ENCODE measurements at places on chromosomes 1 and 21. TPM values are rescaled to one million over a fixed set of nuclear protein-coding genes. Genes with fewer than 3 reads are reported as not detected.

Gene FMO2
- not detected for total RNA-seq

Gene LCE2B
- not detected for total RNA-seq

Gene LYPLAL1
- 22.0 TPM for total RNA-seq

Gene WNT4
- 0.44 TPM for total RNA-seq

Gene LCE7A
- total RNA-seq = not detected

Gene PROK1
- not detected for total RNA-seq

Data from A549 treated with Hydrocortisone at 1 μM for 4 hours (cell line).